ENCODE measurements at places on chromosomes 13 and 19.

DNA sequence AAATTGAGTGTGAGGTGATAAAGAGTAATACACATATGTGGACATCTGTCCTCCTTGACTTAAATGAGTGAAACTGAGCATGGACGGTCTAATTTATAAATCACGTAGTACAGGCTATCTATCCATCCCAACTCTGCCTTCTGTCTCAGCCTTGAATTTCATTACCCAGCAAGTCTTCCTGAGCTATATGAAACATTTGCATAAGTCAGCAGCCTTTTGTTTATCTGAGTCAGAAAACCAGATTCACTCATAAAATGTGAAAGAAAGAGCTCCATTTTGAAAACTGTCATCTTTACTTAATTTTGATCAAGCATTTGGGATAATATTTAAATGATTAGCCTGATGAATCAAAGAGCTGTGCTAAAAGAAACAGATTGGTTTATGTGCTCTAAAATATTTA, 197.9 kb downstream of the LHFPL6 start:
- no peak for DNase-seq

DNA sequence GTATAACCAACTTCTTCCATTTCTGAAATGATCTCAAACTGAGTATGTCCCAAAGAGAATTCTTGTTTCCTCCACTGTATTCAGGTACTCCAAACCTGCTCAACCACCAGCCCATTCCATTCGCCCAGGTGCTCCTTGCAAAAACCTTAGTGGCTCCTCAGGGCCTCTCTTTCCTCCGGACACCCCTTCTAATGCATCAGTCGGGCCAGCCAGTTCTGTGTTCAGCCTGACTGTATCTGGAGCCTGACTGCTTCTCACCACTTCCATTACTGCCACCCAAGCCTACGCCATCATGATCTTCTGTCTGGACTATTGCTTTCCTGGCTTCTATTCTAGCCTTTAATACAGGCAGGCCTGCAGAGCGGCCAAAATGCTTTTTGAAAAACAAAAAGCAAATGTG, 1.5 kb downstream of the PHF11 start:
- DNase-seq, result no peak

GRCh38 chr19:8642561-8642960, 12.1 kb downstream of the NFILZ start:
- no peak for DNase-seq

DNA sequence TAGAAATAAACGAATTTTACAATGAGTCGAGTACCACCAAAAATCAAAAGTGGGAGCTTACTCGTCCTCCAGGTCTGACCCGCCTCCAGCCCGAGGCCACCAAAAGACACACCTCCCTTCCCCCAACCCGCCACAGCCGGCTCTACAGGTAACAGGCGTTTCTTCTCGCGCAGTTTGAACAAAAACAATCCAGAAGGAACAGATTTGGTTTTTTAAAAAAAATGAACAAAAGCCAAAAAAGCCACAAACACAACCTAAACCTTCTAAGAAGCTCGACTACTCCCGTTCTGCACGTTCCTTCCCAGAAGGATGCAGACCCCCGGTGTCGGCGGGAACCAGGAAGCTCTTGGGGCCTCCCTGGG, 671 bp downstream of the ZDHHC20 start:
- DNase-seq, result peak; percentile 41

GRCh38 chr13:26719356-26719945, 41.1 kb downstream of the GPR12 start:
- DNase-seq, result no peak

GRCh38 chr19:17333611-17334413, 843 bp downstream of the ANO8 start:
- peak; percentile 66 for DNase-seq
